ENCODE measurements at places on chromosomes 3 and 15.

DNA sequence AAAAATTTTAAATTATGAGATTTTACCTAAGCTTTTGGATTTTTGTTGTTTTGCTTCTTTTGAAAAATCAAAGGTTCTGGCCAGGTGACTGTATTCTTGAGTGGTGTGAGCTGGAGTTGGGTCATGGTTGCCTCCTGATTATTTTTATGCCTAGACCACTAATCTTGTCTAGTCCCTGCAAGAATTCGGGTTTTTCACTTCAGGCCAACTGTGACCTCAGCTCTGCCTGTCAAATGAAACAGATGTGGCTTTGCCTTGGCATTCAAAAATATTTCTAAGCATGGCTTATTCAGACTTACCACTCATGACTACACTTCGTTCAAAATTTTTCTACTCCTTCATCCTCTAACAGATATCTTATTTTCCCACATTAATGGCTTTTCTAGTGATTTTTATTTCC, 25.4 kb upstream of the CDV3 start:
- no peak for DNase-seq

GRCh38 chr15:63628123-63628822, 31.1 kb downstream of the FBXL22 start:
- no peak for DNase-seq

GRCh38 chr3:148158210-148158609, 539.5 kb upstream of the AGTR1 start:
- no peak for DNase-seq

DNA sequence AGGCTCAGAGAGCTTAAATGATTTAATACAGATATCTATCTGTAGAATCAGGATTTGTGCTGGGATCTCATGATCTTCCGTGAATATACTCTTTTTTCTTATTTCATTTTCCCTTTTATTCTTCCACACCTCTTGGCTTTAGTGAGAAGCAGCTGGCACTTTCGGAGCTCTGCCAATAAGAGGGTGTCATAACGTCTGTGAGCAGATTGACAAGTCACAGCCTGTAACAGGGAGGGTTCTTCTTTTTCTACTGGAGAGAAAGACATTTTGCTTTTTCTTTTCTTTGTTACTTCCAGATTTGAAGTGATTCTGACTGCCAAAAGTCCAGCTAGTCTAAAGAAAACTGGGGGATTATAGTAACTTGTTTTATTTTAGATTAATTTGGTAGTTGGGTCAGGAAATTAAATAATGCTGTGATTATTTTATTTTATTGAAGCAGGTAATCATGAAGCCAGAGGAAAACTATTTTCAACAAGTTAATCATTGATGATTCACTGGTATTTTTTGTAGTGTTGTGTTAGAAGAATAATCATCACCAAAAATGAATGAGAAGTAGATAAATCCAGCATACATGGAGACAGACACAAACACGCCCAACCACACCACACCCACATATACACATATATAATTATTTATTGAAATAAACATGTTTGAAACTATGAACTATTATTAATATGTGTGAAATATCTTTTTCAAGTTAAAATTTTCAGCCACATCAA, 69.8 kb downstream of the TNFAIP8L3 start:
- no peak for DNase-seq

DNA sequence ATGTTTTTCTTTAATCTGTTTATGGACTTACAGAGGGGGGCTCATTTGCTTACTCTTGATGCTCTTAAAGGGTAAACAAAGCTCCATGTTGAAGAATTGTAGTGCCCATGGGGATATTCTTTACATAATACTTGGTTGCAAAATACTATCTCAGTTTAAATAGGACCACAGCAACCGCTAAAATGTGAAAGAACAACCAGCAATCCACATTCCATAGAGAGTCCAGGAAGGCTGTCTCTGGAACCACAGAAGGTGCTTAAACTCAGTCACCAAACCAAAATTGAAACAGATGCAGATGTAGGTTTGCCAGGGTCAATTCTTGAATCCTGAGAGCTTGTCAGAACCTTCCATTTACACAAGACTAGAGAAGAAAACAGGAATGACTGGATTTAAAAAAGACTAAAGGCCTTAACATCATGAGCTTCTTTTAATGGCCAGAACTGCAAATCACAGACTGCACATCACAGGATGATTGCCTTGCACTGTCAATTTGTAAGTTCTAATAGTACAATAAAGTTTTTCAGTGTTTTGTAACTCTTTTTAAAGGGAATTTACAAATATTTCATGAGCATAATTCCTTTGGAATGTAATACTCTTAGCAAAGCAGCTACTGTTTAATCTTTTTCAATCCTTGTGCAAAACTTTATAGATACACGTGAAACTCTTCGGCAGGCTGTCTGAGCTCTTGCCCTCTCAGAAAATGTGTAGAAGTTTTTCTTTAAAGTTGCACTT, 661.6 kb downstream of the SI start:
- no peak for DNase-seq

DNA sequence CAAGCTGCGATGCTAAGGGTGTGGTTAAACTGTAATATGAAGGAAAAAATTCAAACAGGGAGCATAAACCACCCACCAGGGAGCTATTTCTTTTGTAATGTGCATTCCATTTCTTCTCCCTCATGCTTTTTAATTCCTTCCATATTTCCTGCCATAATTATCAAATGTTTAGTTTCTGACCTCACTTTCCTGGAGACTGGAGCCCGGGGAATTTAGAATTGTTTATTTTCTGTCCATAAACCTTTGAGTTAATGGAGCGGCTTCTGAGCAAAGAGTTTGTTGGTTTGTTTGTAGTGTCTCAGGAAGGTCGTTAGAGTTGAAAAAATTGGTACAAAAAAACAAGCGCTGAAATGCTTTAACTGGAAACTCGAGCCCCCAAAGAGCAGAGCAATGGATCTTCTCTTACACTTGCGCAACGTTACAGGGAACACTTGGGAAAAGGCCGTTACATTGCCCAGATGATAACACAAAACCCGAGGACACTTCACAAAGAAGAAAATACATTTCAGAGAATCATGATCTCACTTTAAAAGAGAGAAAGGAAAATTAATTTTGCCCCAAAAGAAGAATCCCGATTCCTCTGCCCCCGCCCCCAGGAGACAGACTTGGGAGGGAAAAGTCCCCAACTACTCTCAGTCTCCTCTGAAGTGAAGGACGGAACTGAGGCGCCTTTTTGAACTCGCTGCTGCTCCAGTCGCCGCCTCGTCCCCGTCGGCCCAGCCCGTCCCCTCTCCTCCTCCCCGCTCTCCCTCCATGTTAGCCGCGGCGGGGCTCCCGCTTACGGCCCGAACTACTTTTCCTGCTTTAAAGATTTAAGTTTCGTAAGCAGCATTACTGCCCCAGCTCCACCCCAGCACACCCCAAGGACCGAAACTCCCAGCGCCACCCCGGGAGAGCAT, 842 bp downstream of the FSTL1 start:
- no peak for DNase-seq

GRCh38 chr3:127265581-127265981, 22.3 kb downstream of the PRR20G start:
- no peak for DNase-seq

DNA sequence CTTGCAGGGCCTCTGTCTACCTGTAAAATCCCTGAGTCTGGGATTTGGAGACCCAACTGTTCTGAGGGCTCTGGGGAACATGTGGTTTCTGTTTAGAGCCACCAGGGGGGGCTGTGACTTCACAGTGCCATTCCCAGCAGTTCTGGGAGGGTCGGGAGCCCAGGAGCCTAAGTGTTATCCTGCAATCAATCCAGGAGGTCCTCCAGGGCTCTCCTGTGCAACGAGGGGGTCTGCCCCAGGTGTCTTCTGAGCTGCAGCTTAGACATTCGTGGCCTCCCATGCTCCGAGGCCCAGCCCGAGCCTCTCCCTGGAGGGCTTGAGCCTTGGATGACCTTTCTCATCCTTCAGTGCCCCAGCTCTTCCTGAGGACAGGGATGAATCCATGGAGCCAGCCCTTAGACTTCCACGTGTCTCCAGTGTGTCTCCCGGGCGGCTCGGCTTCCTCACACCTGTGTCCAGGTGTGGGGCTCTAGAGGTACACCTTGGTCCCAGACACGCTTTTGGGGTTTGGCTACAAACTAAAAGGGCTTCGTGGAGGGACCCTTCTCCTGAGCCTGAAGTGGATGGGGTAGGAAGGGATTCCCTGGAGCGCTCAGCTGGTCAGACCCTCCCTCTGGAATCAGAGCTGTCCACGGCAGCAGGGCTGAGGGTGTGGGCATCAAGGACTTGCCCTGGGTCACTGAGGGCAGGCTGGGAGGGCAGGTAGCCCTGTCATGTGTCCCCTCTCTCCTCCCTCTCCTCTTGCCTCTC, 20.3 kb upstream of the ABTB1 start:
- DNase-seq: no peak

- DNase-seq: no peak
These were observed 12.0 kb downstream of the ADAMTS9 start for GRCh38 chr3:64675687-64676247.

DNA sequence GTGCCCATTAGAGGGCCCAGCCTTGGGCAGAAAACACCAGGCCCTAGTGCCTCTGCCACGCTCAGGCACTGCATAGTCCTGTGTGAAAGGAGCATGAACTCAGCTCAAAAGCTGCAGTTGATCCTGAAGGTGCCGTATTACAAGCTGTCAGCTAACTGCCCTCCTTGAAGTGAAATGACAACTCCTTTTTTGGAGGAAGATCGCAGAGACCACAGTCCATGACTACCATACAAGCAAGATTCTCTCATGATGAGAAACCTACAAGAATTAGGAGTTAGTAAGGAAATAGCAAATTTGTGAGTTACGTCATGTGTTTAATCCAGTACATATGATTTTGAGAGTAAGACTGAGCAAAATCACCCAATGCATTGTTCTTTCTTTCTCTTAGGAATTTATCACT, 513.9 kb upstream of the NR2F2 start:
- no peak for DNase-seq

DNA sequence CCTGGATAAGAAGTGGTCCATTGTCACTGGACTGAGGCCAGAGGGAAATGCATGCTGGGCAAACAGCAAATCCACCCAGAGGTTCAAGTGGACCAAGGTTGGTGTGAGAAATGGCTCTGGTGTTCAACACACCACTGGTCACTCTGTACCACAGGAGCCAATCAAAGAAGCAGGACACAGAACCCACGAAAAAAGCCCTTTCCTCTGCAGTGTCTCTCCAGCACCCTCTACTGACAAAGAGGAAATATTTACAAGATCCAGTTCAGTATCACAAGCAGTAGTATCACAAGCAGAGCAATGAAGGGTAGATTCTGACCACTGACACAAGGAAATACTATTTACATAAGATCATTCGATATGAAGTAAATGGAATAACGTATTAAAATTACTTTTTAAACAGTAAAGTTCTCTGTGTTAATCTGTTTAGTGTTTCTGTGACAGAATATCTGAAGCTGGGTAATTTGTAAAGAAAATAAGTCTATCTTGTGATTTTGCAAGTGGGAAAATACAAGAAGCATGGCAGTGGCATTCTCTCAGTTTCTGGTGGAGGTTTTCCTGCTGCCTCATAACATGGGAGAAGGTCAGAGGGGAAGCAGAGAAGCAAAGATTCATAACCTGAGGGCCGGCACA, 390.7 kb downstream of the EFHB start:
- no peak for DNase-seq

DNA sequence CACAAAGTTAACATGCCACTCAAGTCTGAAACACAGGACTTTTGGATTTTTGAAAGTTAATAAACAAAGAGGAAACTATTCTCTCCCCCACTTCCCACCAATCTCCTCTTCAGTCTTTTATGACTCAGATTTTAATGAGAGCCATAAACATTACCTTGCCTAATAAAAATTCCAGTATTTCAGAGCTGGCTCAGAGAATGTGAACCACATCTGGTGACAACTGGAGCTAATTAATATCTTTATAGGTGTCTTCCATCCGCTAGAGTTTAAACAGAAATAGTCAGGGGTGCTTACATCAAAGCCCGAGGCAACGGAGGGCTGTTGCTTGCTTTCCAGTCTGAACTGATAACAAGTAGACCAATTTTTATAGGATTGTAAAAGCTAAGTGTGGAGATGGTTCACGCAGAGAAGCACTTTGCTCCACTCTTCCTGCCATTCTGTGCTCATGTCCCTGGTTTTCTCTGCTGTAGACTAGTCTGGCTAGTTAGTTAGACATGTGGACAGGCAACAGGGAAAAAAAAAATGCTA, 363.6 kb downstream of the NR2F2 start:
- DNase-seq: no peak

DNA sequence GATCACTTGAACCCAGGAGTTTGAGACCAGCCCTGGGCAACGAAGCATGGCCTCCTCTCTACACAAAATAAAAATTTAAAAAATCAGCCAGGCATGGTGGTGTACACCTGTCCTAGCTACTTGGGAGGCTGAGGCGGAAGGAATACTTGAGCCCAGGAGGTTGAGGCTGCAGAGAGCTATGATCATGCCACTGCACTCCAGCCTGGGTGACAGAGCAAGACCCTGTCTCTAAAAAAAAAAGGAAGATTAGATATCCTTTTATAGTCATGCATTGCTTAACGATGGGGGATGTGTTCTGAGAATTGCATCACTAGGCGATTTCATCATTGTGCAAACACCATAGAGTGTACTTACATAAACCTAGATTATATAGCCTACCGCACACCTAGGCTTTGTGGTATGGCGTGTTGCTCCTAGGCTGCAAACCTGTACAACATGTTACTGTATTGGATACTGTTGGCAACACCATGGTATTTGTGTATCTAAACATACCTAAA, 12.6 kb downstream of the ALAS1 start:
- DNase-seq: peak; percentile 15

GRCh38 chr3:124407260-124407659, 323.0 kb upstream of the UMPS start:
- no peak for DNase-seq

DNA sequence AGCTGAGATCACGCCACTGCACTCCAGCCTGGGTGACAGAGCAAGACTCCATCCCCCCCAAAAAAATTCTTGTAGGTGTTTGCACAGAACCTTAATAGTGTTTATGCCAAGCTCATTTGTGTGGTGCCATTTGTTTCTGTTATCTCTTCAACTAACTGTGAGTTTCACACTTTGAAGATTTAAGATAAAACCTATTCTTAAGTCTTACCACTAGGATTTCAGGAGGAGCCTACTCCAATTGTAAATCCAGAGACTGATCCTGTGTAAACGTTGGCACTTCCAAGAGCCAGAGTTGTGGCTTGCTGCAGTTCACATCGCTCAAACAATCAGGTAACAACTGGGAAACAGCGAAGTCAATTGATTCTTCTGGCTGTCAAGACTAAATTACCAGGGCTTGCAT, 242.4 kb upstream of the SATB1 start:
- DNase-seq: no peak

GRCh38 chr3:106425026-106425425, 556.2 kb upstream of the CBLB start:
- DNase-seq: no peak

DNA sequence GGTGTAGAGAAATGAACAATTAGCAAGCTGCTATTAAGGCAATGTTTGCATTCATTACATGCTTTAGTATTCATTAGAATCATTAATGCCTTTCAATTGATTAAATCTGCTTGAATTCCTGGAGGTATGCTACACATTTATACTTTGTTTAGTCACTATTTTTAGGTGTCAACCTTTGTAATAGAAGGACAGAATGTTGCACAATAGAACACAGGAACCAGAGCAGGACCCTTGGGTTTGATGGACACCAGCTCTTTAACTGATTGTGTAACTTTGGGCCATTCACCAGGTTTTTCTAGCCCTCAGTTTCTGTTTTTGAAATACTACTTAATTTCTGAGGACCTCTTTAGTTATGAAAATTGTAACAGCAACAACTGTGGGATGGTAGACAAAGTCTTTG, 317.6 kb upstream of the UMPS start:
- DNase-seq: no peak

GRCh38 chr15:82942691-82943090, 9.8 kb downstream of the HOMER2 start:
- DNase-seq: no peak
